Activated CD4-positive, alpha-beta T cell treated with anti-CD3 and anti-CD28 coated beads for 24 hours (primary cell): ENCODE measurements at places on chromosomes 2 and 18.

GRCh38 chr18:12837747-12838146, 46.3 kb downstream of the PTPN2 start:
- DNase-seq = no peak

GRCh38 chr2:184598002-184598315, 370 bp upstream of the ZNF804A start:
- no peak for DNase-seq

DNA sequence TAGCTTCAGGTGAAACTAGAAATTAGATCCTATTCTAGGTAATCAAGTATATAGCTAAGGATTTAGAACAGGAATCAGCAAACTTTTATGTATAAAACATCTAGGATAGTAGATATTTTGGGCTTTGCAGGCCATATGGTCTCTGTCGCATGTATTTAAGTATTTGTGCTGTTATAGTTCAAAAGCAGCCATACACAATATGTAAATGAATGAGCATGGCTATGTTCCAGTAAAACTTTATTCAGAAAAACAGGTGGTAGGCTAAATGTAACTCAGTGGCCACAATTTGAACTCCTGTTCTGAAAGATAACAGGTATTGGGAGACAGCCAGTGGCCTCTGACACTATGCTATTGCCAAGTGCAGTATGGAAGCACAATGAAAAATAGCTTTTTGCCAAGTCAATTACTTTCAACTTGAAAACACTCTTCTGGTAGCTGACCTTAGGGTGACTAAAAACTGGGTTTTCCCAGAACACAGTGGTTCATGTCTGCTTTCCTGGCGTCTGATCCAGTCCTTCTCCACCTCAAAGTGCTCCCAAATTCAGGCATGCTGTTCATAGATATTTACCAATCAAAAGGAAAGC, 304.7 kb upstream of the SYT4 start:
- DNase-seq = no peak

DNA sequence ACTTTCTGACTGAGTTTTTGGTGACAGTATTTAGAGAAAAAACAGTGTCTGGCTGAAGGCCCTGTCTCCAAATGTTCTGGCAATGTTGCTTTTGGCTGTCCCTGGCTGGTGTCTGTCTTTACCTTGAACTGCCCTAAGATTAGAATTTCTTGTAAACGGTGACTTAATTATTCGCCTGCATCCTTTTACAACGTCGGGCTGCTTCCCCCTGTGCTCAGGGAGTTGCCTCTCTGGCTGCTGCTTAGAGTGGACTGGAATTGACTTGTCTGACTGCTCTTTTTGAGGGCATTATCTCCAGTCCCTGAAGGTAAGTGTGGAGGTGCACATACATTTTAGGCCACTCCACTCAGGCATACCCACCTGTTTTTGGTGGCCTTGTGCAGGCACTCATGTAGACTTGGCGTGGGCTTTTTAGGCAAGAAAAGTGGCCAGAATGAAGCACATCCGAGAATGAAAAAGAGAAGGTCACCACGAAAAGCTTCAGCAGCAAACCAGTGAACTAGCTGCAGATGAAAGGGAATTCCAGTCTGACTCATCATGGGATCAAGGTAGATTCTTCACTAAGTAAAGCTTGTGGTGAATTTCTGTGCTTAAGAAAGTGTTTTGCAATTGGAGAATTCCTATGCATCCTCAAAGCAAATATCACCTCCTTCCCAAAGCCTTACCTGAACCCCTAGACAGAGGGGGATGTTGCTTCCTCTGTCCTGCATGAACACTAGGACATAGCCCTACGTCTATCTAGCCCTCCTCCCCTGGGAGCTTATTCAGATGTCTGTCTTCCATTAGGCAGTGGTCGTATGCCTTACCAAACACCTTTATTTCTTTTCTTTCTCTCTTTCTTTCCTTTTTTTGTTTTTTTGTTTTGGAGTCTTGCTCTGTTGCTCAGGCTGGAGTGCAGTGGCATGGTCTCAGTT, 230.3 kb upstream of the TRIB2 start:
- no peak for DNase-seq

- no peak for DNase-seq
Observed at GRCh38 chr2:12697617-12698016, 19.1 kb upstream of the TRIB2 start.

DNA sequence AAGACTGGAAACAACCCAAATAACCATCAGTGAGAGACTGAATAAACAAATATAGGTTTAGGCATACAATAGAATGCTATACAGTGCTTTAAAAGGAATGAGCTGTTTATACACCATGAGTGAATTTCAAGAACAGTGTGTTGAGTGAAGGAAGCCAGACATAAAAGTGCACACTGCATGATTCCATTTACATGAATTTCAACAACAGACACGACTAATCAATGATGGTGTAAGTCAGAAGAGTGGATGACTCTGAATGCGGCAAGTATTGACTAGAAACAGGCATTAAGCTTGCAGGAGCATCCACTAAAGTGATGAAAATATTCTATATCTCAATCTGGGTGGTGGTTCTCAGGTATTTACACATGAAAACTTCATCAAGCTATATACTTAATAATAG, 142.7 kb upstream of the SLC39A10 start:
- no peak for DNase-seq

- no peak for DNase-seq
Observed at GRCh38 chr2:109155553-109156451, 26.8 kb downstream of the SH3RF3 start.

DNA sequence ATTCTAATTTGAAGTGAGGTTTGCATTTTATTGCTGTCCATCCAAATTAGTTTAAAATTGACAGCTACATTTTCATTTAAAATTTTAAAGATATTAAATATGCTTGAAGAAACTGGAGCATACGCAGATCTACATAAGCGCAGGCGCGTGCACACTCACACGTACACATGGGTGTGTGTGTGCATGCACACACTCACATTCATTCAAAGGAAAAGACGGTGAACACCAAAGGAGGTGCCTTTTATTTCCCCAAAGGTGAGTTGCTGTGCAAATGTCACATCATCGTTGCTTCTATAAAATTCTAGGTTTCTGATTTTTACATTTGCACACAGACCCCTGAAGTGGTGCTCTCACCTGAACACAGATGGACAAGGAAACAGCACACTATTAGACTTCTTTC, 194.2 kb downstream of the GRB14 start:
- no peak for DNase-seq

DNA sequence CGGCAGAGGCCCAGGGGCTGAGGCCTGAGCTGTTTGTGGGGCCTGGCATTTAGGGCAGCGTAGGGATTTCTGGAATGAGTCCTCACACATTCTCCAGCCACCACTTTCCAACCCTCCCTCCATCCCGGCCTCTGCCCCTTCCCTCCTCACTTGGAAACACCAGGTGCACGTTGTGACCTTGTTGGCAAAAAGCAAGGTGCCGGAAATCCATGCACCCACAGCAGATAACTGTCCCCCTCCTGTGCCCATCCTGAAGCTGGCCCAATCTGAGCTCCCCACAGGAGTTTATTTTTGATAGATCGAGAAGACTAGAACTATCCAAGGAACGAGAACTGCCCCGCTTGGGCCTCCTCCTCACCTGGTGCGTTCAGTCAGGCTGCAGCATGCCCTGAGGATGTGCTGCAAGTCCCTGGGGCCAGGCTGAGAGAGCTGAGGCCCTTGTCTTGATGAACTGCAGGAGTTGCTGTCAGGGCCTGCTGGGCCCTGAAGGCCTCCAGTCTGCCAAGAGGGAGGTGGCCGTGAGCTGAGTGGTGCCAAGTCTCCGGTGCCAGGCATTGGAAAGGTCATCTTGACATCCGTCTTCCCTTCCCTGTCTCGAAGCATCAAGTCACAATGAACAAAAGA, 55.8 kb downstream of the CTIF start:
- no peak for DNase-seq

DNA sequence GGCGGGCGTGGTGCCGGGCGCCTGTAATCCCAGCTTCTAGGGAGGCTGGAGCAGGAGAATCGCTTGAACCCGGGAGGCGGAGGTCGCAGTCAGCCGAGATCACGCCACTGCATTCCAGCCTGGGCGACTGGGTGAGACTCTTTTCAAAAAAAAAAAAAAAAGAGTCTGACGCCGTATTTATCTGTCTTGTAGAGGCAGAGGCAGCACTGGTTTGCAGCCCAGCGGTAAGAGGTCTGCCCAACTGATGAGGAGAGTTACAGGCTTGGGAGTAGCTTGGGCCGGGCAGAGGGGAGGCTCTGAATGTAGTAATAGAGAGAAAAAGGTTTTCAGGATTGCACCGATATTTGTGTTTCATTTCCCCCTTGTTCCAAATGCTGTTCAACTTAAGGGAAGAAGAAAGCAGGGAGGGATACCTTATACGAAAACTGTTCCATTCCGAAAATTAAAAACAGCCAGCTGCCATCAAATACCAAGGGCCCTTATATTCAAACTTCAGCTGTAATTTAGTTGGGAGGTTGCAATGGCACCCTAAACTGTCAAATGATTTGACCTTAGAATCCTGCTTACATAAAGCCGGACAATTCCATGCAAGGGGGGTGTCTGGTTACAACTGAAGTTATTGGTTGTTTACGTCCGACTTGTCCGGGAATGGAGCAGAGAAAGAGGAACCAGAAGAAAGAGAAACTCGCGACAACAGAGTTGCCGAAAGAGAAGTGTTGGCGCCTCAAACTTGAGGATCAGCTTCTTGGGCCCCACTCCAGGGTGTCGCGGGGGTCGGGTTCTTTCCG, 9.2 kb upstream of the SP9 start:
- DNase-seq = no peak

- DNase-seq = no peak
Observed at GRCh38 chr2:186099826-186100225, 361.2 kb downstream of the FSIP2 start.

GRCh38 chr2:216017365-216017764, 4.0 kb upstream of the MREG start:
- DNase-seq = no peak

DNA sequence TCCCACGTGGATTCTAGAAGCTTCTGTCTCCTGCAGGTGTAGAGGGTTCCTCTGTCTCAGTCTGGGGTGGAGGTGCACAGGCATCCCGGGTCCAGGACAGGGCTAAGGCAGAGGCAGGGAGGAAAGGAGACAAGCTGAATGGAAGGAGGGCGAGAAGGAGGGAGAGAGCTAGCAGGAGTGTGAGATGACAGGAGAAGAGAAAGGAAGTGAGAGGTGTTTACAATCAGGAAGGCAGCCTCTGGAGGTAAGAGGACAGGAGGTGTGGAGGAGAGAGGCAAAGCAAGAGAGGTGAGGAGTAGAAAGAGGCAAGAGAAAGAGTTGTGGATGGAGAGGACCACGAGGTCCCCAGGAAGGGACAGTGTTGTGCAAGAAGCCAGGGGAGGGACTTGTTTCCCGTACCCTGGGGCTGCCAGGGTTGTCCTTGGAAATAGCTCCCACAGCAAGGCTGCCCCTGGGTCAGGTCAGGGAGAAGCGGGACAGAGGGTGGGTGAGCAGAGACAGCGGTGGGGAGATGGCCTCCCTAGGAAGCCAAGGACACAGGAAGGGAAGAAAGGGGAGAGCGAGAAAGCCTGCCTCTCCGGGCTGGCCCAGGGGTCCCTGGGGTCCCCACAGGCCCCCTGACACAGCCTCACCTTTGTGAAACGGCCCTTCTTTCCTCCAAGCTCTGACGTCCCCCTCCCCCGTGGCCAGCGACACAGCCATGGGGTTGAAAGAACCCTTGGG, 136.9 kb downstream of the CYP26B1 start:
- DNase-seq = no peak

DNA sequence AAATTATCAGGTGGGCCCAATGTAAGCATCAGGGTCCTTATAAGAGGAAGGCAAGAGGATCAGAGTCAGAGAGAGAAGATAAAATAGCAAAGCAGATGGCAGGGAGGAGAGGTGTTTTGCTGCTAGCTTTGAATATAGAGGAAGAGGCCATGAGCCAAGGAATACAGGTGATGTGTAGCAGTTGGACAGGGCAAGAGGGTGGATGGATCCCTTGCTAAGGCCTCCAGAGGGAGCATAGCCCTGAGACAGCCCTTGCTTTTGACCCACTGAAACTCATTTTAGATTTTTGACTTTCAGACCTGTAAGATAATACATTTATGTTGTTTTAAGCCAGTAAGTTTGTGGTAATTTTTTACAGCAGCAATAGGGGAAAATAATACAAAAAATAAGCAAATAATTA, 116.6 kb upstream of the PARD3B start:
- DNase-seq = no peak

- no peak for DNase-seq
Observed at GRCh38 chr2:178513876-178514275, 33.6 kb downstream of the PLEKHA3 start.

- DNase-seq = no peak
Observed at GRCh38 chr18:69401226-69401971, 711 bp downstream of the DOK6 start.

GRCh38 chr2:148926291-148926961, 51.4 kb downstream of the KIF5C start:
- DNase-seq = no peak

GRCh38 chr18:49967171-49967570, 153.8 kb upstream of the ACAA2 start:
- DNase-seq = no peak

GRCh38 chr2:1492711-1493430, 79.6 kb downstream of the TPO start:
- no peak for DNase-seq

- DNase-seq = no peak
Observed at GRCh38 chr2:20054931-20055330, 3.5 kb upstream of the LAPTM4A start.

GRCh38 chr2:120624061-120624737, 111.5 kb upstream of the GLI2 start:
- DNase-seq = no peak

DNA sequence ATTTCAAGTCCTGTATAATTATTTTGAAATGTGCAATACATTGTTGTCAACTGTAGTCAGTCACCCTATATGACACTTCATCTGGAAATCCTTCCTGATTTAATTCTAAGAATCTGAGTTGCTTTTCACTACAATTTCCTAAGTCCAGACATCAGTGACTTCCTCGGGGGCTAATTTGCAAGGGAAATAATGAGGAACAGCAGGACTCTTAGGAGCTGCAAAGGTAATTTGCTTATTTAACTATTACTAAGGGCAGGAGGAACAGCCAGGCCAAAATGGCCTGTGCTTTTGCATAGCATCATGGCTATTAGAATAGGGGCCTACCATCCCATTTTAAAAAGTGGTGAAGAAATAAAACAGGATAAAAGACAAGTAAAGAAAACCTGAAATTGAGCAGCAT, 178.8 kb downstream of the MC4R start:
- DNase-seq = no peak

GRCh38 chr2:71339685-71340084, 8.1 kb downstream of the ZNF638 start:
- no peak for DNase-seq

GRCh38 chr2:20221555-20221973, 3.4 kb downstream of the SDC1 start:
- DNase-seq = no peak

DNA sequence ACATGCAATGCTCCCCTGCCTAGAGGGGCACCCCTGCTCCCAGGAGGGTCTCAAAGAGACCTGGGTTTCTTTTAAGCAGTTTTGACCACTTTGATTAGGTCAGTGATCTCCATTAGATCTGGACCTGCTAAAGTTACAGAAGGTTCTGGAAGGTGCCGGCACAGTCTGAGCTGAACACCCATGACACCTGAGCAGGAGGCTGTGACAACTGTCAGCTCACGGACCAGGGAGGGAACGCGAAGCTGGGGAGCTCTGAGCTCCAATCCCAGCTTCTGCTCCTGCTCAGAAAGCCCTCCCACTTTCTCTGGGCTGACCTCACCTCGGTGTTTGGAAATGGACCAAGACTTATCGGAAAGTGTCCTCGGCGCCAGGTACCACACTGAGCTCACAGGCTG, 113.8 kb downstream of the NFATC1 start:
- DNase-seq = no peak
